Glomerular endothelial cell (primary cell): ENCODE measurements at places on chromosomes 6 and 20.

DNA sequence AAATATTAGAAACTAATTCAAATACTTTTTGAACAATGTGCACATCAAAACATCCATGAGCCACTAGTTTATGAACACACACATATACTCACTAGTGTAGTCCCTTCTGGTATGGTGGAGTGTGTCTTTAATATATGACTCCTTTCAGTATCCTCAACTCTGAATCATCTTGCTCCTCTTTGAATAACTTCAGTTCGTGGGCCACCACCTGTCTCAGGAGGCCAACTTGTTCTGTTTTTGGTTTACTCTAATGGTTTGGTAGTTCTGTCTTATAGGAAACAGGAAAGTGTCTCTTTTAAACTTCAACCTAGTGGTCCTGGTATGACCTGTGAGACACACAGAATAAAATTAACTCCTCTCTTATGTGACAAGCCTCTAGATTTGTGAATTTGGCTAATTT, 55.6 kb downstream of the ZNF292 start:
- DNase-seq: no peak

GRCh38 chr6:33824461-33825154, 20.8 kb upstream of the MLN start:
- no peak for DNase-seq

- no peak for DNase-seq
Measured at GRCh38 chr6:20215310-20215709, 3.0 kb upstream of the MBOAT1 start.

DNA sequence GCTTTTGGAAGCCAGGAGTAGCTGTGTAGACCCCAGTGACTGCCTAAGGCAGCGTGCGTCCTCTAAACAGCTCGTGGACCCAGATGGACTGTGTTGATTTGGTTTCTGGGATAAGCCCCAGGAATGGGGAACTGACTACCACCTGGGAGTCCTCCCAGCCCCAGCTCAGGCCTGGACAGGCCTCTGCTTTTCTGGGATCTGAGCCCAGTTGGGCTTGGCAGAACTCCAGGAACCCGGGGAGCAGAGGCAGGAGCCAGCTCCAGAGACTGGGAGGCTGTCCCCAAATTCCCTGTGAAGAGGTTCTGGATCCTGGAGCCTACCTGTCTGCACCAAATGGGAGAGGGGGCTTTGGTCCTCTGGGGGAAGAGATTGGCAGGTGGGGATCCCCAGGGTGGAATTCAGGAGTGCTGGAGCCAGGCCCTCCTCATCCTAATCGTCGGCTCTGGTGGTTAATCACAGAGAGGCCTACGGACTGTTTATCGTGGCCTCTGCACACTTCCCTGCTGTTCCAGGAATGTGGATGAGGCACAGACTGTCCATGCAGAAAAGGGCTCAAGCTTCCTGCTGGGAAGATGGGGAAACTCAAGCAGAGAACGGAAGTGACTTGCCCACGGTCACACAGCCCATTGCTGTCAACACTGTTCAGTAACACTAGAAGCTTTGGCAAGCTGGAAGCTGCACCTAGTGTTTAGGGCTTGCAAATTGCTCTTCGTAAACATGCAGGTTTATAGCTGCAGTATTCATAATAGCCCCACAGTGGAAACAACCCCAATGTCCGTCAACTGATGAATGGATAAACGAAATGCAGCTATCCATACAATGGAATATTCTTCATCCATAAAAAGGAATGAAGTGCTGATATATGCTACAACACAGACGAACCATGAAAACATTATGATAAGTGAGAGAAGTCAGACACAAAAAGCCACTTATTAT, 100.6 kb downstream of the KCNB1 start:
- no peak for DNase-seq

- DNase-seq: no peak
Measured at GRCh38 chr6:35287671-35288396, 9.8 kb upstream of the DEF6 start.
